Forelimb muscle (tissue), 1 donor: ENCODE measurements at places on chromosomes 5 and 9. TPM values are rescaled to one million over a fixed set of nuclear protein-coding genes. Genes with fewer than 3 reads are reported as not detected.

The FLT4 gene
- polyA plus RNA-seq, result 7.3 TPM

DNA sequence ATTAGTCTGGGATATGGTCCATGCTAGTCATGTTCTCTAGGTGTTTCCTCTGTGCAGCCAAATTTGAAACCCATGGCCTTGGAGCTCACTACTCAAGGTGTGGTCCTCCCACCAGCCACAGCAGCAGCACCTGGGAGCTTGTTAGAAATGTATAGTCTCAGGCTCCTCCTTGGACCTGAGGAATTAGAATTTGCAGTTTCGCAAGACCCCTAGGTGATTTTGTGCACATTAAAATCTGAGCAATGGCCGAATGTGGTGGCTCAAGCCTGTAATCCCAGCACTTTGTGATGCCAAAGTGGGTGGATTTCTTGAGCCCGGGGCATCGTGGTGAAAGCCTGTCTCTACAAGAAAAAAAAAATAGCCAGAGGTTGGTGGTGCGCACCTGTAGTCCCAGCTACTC, 72.3 kb upstream of the NEK6 start:
- no peak for DNase-seq

DNA sequence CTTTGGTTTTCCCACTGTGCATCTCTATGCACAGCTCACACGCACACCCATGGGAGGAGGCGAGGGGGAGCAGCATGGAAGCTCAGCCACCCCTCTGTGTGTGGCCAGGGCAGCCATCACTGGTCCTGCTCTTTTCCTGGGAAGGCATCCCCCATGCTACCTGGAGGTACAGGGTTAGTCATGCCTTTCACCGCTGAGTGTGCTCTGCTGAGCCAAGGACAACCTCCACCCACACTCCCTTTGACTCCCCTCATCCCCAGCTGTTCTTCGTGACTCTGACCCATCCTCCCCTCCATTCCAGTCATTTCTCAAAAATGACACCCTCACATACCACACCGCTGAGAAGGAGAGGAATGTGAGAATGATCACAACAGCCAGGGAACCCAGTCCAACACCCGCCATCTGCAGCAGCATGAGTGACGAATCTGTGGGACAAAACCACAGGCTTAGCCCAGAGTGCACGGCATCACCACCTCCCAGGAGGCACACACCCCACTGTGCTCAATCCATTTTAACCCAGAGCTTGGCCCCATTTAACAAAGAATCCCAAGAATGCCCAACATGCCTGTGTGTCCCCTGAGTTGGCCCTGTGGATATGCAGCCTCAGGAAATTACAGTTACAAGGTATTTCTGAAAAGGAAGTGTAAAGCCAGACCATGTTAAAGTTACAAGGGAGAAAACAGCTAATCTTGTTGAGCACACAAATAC, 133.4 kb downstream of the SUSD1 start:
- DNase-seq, result no peak

The AOPEP gene
- polyA plus RNA-seq, result 43.0 TPM

The CDO1 gene
- polyA plus RNA-seq, result 15.6 TPM

DNA sequence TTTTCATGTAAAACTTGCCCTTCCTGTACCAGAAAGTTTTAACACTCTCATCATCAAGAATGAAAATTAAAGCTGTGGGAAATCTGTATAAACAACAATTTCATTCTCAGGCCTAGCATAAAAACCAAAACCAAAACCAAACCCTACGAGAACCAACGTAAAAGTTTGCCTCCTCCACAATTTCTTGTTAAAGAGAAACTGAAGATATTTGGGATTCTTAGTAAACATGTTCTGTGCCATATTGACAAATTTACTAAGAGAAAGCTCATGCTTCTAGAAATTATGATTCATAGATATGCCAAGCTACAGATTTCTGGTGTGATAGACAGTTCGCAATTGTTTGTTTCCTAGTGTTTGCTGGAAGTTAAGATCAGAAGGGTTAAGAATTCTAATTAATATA, 801.0 kb upstream of the NUDT12 start:
- DNase-seq, result no peak

GRCh38 chr9:33341182-33341581, 50.9 kb downstream of the NFX1 start:
- DNase-seq, result no peak

The PGM5 gene
- 49.0 TPM for polyA plus RNA-seq

- DNase-seq, result no peak
These were observed 118.7 kb upstream of the TAF11L2 start for GRCh38 chr5:17379100-17379951.

The AK1 gene
- polyA plus RNA-seq, result 1,272 TPM
